Central memory CD4-positive, alpha-beta T cell (primary cell): ENCODE measurements at places on chromosomes 7 and 10.

DNA sequence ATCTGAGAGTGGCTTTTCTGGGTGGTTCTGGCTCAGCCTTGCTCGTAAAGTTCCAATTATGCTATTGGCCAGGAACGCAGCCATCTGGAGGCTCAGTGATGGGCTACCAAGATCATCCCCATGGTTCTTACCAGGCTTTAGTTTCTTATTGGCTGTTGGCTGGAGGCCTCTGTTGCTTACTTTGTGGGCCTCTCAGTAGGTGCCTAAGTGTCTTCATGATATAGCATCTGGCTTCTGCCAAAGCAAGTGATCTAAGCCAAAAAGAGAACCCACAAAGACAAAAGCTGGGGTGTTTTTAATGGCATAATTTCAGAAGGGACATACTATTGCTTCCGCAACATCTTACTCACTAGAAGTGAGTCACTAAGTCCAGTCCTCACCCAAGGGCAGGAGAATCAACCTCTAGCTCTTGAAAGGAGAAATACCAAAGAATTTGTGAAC, 132.0 kb upstream of the MDFIC start:
- no peak for DNase-seq

DNA sequence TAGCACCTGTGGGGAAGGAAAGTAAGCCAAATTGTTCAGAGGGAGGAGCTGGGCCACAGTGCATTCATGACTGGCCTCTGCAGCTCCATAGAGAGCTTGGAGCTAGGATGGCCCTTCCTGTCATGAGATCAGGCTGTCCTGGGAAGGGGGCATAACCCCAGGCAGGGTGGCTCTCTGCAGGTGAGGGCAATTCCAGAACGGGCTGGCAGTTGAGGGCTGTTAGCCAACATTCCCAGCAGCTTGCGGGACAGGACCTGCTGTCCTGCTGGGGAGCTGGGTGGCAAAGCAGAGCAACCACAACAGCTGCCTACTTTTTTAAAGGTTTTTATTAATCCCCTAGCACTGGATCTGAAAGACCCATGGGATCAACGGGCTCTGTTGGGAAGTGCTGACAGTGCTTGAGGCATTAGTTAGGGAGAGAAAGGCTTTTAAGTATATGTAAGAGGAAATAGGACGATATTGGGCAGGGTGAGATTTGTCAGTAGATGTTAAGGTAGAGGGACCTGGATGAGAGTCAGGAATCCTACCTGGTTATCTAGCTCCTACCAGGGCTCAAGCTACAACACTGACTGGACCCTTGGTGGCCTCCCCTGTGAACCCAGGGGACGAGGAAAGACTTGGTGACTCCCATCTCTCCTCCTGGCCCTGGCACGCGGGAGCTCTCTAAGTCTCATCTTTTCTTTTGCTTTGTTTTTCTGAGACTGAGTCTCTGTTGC, 77.8 kb downstream of the NAMPT start:
- no peak for DNase-seq

GRCh38 chr7:50771120-50772002, 11.3 kb downstream of the GRB10 start:
- DNase-seq, result no peak

DNA sequence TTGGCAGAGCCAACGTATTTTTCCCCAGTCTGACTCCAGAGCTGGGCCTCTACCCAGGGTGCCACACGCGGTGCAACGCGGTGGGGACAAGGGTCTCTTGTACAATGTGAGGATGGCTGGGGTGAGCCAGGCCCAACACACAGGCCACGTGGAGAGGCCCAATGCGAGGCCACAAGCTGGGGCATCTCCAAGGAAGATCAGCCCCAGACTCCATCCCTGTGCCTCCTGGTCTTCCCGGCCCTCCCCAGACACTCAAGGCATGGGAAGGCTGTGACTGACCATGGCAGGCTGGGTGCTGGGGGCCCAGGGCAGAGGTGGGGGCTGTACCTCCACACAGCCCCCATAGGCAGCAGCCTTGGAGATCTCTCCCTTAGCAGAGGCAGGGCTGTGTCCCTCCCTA, 135.3 kb upstream of the FAM20C start:
- DNase-seq, result no peak

GRCh38 chr7:66957595-66958290, 36.7 kb downstream of the TMEM248 start:
- DNase-seq, result no peak

DNA sequence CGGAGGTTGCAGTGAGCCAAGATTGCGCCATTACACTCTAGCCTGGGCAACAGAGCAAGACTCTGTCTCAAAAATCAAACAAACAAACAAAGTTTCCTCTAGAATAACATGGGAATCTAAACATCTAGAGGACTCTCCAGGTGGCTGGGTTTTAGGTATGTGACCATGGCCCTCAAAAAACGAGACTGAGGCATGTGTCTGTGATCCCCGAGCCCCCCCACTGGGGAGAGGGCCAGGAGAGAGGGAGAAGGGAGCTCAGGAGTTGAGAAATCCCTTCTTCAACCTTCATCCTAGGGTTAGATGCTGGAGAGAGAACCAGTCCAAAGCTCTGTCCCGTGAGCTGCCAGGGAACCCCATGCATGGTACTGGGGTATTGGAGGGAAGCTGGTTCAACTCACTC, 188.0 kb upstream of the LYZL2 start:
- no peak for DNase-seq

DNA sequence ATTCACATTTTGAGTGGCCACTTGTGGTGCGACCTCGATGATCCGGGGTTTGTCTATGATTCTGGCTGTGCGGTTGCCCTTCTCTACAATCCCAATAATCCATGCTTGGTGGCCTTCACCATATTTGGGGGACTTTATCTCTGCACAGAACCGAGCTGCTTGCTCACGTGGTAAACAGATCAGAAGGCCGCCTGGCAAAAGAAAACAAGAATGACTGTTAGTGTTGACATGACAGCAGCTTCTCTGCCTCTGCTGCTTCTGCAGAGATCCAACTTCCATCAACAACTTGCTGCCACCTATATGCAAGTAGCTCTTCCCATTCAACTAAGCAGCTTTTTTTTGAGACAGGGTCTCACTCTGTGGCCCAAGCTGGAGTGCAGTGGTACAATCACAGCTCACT, 19.3 kb upstream of the PHYH start:
- DNase-seq, result no peak

DNA sequence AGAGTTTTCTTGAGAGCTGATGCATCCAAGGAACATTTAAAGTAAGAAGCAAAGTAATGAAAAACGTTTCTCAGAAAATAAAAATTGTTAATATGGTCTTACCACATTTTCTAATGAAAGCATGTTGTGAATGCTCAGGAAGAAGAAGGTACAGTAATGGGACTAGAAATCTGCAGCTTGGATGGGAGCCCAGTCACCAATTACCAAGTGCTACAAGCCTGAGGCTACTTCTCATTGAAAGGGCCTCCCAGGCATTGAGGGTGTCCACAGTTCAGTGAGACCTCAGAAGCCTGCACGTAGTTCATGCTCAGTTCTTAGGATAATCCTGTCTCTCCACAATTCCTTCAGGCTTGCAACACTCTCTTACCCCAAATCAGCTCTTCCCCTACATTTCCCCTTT, 17.6 kb downstream of the PTN start:
- DNase-seq, result no peak

DNA sequence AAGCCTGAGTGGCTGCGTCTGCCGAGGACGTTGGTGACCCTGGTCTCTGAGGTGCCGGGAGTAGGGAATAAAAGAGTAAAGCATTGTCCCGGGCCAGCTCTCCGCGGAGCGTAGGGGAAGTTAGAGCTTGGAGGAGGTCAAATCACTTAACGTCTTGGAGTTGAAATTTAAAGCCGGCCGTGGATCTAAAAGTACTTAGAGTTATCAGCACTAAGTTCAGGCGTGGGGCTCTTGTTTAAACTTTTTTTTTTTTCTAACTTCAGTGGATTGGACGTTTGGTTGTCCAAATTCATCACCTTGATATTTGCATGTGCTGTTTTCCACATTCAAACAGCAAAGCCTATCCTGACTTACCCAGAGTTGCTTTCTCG, 700 bp downstream of the NIPSNAP2 start:
- DNase-seq, result no peak

GRCh38 chr10:75773231-75773780, 341.9 kb downstream of the LRMDA start:
- DNase-seq, result no peak
